Cardiac fibroblast (primary cell): ENCODE measurements at places on chromosomes 3 and 15.
A peak's percentile ranks its signal among the peaks of the same experiment; 100 is the strongest.

GRCh38 chr3:12490547-12490946, 6.3 kb downstream of the TSEN2 start:
- peak; percentile 33 for DNase-seq

DNA sequence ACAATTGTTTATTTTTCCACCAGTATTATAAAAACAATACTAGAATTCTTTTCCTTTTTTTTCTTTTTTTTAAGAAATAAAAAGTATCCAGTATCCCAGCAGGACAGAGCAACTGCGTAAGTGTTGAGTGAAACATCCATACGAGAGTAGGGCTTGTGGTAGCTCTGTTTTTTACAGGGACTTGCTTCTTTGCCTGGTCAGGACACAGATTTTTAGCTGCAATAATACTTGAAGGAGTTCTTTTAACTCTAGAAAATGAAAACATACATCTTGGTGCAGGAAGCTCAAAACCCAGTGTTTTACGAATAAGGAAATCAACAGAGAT, 297.7 kb upstream of the NR2E3 start:
- DNase-seq = no peak

GRCh38 chr3:186930641-186931531, 560 bp downstream of the ST6GAL1 start:
- DNase-seq = peak; percentile 49

GRCh38 chr15:48478581-48478980, 147.4 kb downstream of the DUT start:
- DNase-seq = no peak

- DNase-seq = no peak
These were observed 7.7 kb upstream of the SCN10A start for GRCh38 chr3:38823722-38824121.

- DNase-seq = no peak
These were observed 76.1 kb downstream of the CD200 start for GRCh38 chr3:112409041-112409440.

- no peak for DNase-seq
These were observed 20.1 kb downstream of the SPTBN5 start for GRCh38 chr15:41873711-41874110.

DNA sequence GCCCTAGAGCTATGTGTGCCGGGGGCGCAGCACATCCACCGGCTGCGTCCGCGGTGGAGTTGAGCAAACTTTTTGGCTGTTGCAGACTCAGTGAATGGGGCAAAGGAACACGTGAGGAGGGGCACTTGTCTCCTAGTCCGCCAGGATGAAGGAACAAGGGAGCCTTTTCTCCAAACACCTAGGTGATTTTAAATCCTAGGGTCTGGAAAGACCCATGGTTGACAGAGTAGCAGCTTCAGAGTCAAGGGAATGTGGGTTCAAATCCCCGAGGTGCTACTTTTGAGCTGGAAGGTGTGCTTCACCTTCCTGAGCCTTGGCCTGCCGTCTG, 648 bp downstream of the ACAN start:
- no peak for DNase-seq

DNA sequence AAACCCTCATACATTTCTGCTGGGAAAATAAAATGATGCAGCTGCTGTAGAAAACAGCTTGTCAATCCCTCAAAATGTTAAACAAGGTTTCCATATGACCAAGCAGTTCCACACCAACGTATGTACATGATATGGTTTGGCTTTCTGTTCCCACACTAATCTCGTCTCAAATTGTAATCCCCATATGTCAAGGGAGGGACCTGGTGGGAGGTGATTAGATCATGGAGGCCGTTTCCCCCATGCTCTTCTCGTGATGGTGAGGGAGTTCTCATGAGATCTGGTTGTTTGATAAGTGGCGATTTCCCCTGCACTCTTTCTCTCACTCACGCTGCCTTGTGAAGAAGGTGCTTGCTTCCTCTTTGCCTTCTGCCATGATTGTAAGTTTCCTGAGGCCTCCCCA, 100.6 kb upstream of the SLC24A5 start:
- DNase-seq = no peak

DNA sequence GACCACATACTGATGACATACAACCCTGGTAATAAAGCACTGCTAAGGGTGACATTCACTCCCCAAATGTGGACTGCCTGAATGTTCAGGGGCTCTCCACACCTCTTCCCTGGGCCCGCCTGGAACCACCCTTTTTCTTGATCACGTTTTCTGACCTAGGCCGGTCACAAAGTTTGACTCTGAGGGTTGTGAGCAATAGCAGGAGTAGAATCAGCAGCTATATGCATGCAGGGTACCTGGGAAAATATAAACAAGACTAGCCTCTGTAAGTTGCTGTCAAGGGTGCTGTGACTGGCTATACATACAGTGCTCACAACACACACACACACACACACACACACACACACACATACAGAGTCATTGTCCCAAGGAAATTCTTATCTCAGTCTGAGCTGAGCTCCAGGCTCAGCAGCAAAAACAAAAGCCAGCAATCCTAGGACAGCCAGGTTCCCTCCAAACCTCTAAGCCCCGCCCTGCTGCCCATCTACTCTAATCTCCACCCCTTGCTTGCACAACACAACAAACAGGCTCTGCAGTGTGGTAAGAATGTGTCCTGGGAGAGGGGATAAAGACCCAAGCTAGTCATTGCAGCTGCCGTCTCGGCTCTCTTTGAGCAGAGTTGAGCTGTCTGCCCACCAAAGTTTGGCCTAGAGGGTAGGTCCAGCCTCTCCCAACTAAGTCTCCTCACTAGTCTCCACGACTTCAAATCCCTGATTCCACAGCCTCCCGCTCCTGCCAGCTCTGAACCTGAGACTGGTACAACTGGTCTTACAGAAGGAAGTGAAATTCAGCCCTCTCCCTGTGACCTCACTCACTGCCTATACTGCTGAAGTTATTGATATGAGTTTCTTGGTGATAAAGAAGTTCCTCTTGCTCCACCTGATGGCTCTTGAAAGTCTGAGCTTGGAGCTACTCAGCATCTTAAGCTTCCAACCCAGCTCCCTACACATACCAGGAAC, 2.2 kb downstream of the BMF start:
- DNase-seq = peak; percentile 88
